LoVo (cell line): ENCODE measurements at places on chromosomes 3 and 15.

- no peak for DNase-seq
Measured at GRCh38 chr3:47410801-47411646, 30.2 kb downstream of the PTPN23 start.

DNA sequence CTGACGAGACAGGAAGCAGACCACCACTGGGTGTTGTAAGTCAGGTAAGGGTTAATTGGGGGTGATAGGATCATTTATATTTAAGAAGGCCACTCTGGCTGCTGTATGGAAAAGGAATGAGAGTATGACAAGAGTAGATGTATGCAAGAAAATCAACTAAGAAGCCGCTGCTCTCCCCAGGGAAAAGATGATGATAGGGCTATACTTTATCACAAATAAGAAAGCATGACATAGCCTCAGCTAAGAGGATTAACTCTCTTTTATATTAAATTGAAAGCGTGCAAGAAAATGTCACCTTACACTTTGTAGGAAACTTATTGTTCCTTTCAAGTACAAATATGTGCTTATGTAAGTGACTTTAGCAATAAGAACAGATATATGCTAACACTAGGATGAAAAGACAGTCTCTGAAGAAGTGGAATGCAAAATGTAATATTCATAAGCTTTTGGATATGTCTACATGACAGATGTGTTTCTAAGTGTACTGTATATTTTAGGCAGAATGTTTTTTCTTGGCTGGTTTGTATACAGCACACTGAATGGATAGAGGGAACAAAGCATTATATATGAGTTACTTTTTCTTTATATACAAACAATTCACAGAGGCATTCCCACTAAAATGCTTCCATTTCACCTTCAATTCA lies 8.7 kb upstream of the NDUFB4 start:
- DNase-seq: no peak

GRCh38 chr3:111605493-111605892 lies 10.3 kb upstream of the ZBED2 start:
- DNase-seq: no peak

GRCh38 chr3:39138804-39139415 lies 14.5 kb downstream of the CSRNP1 start:
- DNase-seq: no peak

DNA sequence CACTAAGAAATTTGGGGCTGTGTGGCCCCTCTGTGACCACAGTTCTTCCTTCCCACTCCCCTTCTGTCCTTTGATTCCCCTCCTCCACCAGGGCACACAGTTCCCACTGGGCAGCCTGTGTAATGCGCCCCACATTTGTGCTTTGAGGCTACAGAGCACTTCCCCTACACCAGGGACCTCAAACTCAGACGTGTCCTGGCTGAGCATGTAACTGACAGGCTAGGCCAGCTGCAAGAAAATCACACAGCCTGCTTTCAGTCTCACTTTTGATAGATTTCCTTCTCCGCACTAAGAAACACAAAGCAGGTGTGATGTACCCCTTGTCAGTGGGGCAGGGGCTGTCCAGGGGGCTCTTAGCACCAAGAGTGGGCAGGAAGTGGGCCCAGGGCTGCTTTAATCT lies 29.6 kb downstream of the PRKCD start:
- no peak for DNase-seq

DNA sequence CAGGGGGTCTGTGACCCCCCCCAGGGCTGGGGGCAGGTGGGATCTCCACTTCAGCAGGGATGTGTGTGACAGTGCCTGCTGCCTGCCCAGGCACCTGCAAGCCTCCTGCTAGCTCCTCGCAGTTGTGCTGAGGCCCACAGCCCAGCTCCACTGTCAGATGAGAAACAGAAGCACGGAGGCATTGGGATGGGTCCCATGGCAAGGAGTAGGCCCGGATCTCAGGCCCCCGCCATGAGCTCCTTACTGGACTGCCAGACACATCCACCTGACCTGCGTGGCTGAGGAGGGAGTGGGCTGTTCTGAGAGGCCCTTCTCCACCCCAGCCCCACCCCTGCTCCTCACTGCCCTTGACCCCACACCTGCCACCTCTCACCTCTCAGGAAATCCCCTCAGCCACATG lies 18.2 kb upstream of the SKOR1 start:
- DNase-seq: no peak

DNA sequence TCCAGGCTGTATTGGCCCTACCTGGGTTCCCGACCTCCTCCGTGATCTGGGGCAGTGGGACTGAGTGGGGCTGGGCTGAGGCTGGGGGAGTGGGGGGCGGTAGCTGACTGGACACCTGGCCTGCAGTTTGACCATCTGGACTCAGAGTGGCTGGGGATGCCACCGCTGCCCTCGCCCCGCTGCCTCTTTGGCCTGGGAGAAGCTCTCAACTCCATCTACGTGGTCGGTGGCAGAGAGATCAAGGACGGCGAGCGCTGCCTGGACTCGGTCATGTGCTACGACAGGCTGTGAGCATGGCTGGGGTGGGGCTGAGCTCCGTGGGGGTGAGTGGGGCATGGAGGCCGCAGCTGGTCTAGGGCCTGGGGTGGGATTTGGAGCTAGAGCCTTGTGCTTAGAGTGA lies 2.7 kb downstream of the KLHL40 start:
- no peak for DNase-seq

- no peak for DNase-seq
Measured at GRCh38 chr3:127692501-127693335, 20.0 kb downstream of the ABTB1 start.

DNA sequence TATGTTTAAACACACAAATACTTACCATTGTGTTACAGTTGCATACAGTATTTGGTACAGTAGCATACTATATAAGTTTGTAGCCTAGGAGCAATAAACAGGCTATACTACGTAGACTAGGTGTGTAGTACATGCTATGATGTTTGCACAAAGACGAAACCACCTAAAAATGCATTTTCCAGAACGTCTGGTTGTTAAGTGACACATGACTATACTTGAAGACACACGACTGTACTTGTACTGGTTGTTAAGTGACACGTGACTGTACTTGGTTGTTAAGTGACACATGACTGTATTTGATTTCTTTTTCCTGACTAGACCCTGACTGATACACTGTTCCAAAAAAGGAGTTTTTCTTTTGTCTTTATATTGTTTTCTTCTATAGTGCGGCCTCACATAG lies 34.1 kb downstream of the RAB8B start:
- no peak for DNase-seq

GRCh38 chr15:33218071-33218491 lies 23.6 kb upstream of the FMN1 start:
- no peak for DNase-seq

GRCh38 chr3:31661993-31662670 lies 129.4 kb downstream of the STT3B start:
- no peak for DNase-seq

GRCh38 chr3:52140000-52140399 lies 14.2 kb downstream of the POC1A start:
- no peak for DNase-seq

- DNase-seq: peak; percentile 14
Measured at GRCh38 chr3:19945969-19946831, 697 bp upstream of the RAB5A start.

DNA sequence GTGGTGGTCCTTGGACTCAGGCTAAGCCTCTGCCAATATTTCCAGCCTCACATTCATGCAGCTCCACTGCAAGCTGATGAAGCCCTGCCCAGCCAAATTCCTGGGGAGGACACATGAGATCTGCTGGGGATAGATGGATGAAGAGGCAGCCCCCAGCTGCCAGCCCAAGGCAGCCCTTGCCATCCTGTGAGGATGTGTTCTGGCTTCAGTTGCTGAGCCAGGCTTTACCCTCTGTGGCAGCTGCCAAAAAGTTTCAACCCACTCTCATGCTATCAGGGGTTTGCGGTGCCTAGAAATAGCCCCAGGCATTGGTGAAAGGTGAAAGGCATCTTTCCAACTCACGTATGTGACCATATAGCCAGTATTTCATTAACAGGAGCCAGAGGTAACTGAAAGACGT lies 37.6 kb downstream of the C2CD4A start:
- DNase-seq: no peak

GRCh38 chr15:52221730-52222129 lies 30.5 kb upstream of the GNB5 start:
- no peak for DNase-seq

DNA sequence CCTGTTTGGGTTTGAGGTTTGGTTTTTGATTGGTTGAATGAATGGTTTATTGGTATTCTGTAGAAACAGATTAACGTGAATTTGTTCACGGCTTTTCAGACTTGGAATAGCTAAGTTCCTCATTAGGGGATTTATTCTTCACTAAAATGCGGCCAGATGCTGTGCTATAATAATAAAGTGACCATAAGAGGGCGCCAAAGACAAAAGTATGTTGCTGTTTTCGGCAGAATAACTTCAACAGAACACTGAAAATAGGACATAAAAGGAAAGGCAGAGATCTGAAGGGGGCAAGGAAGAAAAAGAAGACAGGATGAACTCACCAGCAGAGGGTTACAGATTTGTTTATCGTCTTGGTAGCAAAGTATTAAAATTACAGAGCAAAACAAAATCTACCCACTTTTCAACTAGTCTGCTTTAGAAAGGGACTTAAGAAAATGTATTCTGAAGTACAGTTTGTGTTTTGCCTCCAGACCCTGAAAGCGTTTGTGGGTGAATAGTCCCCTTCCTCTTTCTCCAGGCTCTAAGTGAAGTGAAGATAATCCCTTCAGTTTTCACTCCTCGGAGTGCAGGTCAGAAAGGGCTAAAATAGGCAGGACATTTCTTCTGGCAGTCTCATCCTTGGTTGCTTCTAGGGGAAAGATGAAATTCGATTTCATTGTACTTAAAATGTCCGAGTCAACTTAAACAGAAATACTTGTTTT lies 147.6 kb downstream of the IL20RB start:
- DNase-seq: peak; percentile 64

DNA sequence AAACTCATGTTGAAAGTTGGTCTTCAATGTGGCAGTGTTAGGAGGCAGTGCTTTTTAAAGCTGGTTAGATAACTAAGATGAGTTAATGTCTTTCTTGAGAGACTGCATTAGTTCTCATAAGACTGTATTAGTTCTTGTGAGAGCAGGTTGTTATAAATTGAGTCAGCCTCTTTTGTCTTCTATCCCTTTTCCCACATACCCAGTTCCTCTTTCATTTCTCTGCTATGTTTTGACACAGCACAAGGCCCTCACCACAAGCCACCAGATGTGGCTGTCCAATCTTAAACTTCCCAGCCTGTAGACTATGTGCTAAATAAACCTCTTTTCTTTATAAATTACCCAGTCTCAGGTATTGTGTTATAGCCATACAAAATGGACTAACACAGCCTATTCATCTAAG lies 94.6 kb upstream of the SNTN start:
- DNase-seq: no peak

DNA sequence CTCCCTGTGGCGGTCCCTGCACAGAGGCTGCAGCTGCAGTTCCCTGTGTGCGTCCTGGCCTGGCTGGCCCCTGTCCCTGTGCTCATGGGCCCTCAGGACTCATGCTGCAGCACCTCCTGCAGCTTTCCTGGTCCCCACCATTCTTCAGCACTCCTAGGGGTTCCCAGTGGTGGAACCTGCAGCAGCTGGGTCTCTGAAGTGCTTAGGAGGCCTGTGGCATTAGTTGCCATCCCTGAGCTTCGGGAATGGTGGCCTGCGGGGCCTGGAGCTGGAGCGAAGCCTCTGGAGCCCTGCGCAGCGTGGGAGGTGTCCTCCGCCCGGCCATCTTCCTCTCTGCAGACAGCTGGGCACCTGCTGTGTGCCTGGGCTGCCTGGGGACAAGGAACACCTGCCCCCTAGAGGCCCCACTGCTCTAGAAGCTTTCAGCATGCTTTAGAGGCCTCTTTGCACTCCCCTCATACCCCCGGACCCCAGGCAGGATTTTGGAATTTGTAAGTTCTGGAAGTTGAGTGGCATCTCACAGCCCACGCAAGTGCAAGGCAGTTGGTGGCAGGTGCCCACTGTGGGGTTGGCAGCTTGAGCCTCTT lies 13.1 kb downstream of the PLXNA1 start:
- DNase-seq: no peak

DNA sequence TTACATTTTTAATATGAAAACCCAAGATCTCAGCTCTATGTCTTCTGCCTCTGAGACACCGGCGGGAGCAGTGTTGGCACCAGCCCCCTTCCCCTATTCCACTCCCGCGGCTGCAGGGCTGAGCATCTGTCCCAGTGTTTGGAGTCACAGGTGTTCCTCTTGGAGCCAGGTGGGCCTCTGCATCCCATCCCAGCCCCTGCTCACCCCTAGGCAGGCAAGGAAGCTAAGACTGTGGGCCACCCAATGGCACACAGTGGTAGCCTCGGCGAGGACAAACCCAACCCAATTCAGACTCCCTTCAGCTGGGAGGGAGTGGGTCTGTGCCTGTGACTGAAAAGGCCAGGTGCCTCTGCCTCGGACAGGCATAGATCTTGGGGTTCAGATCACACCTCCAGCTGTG lies 3.1 kb downstream of the CHST13 start:
- DNase-seq: no peak

DNA sequence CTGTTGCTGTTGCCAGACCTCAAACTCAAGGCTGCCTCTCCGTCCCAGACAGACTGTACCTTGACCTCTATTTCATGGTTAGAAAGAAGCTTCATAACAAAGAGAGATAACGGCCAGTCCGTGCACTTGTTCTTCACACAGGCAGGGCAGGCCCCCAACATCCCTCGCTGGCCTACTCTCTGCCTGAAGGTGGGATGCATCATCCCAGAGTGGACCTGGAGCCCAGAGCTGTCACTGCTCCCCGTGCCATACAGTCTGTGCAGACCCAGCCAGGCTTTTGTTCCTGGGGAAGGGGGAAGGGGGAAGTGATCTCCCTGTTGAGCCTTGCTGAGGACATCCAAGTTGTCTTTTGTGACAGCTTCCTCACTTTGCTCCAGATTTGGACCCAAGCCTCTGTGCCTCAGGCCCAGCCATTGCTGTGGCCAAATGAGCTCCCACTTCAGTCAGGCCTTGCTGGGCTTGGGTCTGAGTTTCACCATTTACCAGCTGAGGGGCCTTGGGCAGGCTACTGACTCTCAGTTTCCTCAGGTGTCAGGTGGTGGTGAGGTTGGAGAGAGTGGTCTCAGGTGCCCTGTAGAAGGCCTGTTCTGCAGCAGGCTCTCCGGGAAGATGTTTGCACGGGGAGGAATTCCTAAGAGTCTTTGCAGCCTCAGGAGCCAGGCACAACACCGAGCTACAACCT lies 141.6 kb downstream of the DNAJB8 start:
- DNase-seq: no peak

DNA sequence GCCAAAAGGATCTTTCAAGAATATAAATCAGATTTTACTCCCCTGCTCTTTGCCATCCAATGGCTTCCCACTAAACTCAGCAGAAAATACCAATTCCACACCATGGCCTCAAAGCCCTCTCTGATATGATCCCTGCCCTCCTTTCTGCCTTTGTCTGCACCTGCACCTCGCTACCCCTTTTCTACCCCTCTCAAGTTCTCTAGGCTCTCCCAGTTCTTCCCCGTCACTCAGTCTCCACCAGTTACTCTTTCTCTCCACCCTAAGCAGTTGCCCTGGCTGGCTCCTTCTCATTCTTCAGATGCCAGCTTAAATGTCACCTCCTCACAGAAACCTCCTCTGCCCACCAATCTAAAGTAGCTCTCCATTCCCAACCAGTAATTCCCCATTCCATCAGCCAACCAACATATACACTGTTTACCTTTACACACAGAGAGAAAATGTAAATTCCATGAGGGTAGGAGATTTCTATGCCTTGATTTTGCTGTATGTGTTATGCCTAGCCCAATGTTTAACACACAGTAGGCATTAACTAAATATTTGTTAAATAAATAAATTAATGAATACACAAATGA lies 93.6 kb upstream of the LPP start:
- DNase-seq: no peak
